ENCODE measurements at places on chromosomes 2 and 18.

DNA sequence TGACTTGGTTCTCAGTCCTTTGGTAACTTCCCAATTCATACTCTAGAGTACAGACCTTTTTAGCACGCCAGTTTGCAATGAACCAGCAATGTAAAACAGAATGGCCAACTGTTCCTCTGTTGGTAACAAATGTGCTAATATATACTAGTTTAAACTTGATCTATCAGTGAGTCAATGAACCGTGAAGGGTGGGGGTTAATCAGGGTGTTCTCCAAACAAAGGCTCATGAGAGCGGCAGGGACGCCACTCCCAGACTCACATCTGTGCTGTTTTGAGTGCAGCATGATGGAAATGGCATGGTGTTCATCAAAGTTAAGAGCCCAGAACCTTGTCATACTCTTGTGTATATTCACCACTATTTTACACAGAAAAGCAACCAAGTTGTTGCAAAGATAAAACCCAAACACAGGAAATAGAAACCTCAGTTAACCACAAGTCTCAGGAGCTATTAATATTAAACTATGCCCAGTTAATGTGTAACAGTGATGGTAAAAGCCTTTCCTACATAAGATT is 70.3 kb downstream of the CERKL start:
- DNase-seq = no peak

DNA sequence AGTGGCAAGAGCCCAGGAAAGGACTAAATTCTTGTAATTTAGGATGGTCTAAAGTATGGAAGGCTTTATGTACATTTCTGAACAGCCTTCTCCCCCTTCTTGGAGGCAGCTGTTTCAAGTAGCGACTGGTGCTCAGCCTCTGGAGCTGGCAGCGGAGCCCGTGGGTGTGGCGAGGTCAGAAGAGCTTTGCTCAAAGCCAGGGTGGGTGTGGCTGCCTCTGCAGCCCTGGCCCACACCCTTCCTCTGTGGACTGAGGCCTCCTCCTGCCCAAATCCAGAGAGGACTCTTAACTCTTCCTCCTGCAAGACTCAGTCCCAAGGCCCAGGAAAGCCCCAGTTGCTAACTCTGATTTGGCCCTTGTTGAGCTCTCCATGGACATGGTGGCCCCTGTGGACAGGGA is 202.1 kb upstream of the REV1 start:
- DNase-seq = no peak

DNA sequence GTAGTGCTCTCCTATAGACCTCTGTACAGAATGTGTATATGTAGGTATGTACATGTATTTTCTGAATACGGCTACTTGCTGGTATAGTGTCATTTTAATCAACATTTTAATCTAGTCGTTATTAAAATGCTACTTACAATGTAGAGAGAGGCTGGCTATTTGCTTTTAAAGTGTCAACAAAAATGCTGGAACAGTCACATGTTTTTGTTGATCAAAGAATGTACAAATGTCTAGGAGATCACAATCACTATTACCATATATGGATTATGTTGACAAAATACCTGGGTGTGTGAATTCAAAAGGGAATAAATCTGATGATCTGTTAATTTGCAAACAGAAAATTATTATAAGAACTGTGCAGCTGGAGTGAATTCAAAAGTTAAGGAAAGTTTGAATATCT is 170.3 kb downstream of the CAMKMT start:
- no peak for DNase-seq

- DNase-seq = no peak
Observed at GRCh38 chr2:216284708-216285107, 87.6 kb downstream of the MARCHF4 start.

GRCh38 chr2:215942194-215942593 is 71.2 kb downstream of the MREG start:
- no peak for DNase-seq

- DNase-seq = no peak
Observed at GRCh38 chr18:58668211-58668610, 3.1 kb upstream of the MALT1 start.

- DNase-seq = no peak
Observed at GRCh38 chr2:69453475-69454129, 16.4 kb upstream of the NFU1 start.

GRCh38 chr2:149652926-149653325 is 65.4 kb upstream of the MMADHC start:
- no peak for DNase-seq

- DNase-seq = no peak
Observed at GRCh38 chr18:26457195-26457594, 91.2 kb downstream of the KCTD1 start.

DNA sequence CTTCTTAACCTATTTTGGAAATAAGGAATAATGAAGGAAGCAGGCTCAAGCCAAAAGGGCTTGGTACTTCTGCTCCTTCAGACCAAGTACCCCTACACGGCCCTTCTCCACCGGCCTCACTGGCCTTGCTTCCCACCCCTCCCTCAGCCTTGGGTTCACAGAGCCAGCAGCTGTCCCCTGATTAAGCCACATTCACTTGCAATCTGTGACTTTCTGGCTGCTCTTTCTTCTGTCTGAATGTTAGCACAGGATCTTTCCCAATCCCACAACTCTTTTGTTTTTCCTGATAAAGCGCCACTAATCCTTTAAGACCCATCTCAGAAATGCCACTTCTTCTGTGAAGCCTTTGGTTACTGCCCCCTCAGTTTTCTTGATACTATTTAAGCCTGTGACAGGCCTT is 52.4 kb downstream of the REEP1 start:
- no peak for DNase-seq

DNA sequence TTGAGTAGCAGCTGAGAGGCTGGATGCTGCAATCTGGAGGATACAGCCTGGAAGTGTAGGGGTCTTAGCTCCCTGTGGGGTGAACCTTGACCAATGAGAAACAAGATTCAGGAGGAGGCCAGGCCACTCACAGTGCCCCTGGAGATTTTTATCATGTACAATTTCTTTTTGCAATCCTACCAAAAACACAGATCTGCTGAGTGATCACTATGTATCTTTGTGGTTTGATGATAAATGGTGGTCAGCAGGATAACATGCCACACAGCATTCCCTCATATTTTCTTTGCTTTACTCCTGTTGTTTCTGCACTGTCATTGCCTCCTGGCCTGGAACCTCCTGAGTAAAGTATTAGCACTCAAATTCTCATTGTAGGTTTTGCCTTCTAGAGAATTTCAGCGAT is 357.9 kb downstream of the THSD7B start:
- no peak for DNase-seq

GRCh38 chr2:151946899-151947812 is 118.9 kb upstream of the ARL5A start:
- no peak for DNase-seq

- no peak for DNase-seq
Observed at GRCh38 chr18:79460481-79461300, 65.0 kb downstream of the NFATC1 start.

DNA sequence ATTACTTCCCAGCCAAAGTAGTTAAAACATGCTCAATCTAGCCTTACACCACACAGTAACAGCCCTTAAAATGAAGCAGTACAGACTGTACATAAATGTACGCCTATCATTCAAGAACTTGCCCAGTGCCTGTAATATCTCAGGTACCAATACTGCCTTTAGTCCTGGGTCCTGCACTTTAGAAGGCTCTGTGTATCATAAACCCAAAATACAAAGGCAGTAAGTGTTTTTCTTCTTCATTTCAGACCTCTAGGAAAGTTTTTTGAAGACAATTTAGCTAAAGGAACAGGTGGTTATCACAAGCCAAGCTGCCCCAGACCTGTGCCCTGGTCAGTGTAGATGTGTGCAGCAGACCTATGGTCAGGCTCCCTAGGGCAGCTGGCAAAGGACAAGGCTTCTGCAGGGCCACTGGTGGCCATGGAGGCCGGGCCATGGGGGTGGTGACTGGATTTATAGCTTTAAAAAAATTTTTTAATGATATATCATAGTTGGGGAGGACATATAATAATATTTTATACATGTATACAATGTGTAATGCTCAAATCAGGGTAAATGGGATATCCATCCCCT is 18.8 kb downstream of the LPIN2 start:
- no peak for DNase-seq

DNA sequence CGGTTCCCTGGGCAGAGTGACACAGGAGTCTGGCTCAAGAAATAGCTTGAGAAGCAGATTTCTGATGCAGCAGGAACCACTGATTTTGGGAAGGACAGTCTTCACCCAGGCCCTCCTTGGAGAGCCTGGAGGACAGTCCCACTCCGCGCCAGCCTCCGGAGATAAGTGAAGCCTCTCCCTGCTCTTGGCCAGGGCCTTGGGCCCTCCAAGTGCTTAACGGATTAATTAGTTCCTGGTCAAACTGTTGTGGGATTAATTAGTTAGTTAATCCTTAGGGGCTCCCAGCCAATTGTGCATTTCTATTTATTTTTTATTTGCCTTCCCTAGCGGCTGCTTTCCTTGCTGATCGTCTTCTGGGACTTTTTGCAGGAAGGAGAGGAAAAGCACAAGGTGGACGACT is 19.6 kb downstream of the CPLX4 start:
- DNase-seq = no peak

- DNase-seq = no peak
Observed at GRCh38 chr2:19775315-19775714, 126.5 kb downstream of the TTC32 start.

DNA sequence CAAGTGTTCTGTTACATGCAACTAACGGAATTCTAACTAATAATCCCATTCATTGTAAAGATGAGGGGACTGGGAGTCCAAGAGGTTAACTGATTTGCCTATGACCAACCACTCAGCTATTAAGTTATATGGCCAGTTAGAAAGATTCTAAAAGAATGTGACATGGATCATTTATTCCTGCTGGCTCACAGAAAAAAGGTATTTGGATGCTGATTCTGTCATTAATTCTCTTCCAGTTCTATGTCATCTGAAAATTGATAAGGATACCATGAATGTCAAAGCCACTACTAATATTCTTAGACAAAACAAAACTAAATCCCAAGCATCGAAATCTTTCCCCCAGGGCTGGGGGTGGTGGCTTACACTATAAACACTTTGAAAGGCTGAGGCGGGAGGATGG is 41.2 kb upstream of the GORASP2 start:
- no peak for DNase-seq

GRCh38 chr18:12345491-12346239 is 31.4 kb downstream of the AFG3L2 start:
- DNase-seq = no peak

DNA sequence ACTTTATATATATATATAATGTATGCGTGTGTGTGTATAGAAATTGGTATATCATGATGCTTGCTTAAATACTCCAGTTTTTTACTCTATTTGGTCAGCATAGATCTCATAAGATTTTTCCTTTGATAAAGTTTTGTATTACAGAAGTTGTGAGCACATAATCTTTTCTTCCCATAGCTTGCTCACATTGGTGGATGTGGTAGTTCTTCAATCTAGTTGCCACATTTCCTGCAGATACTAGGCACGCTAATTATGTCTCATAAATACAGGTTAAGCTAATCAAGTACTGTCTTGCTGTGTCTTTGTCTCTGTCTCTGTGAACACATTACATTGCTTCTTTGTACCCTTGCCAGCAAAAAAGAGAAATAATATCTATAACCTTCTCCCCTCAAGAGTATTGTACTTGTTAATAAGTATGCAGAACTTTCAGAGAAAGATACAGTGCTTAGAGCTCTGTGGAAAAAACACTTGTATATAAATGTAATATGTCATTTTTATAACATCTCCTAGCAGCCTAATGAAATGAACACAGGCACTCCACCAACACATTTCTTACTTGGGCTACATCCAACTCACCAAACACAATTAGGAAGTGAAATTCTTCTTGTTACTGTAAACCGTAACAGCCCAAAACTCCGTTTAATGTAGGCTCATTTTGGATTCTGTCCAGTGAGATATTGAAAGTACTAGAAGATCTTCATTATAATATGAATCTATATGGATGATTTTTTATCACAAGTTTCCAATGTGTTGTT is 306.7 kb upstream of the SLC8A1 start:
- no peak for DNase-seq

GRCh38 chr2:101430156-101430555 is 42.9 kb upstream of the CREG2 start:
- DNase-seq = no peak

- DNase-seq = no peak
Observed at GRCh38 chr2:27798948-27799645, 27.6 kb downstream of the MRPL33 start.

DNA sequence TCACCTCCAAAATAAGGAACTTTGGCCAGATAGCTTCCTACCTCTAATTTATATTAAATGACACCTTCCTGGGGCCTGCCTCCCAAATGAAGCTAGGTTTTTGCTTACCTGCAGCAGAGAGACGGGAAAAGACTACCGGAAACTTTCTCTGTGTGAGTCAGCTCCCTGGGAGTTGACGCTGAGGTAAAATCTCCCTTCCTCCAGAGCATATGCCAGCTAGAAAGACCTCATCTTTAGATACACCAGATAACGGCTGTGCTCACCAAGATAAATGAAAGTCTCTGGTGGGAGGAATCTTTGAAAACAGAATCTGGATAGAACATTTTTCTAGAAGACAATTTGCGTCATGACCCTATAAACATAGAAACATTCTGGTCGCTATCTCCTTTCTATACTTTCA is 99.7 kb upstream of the RFX8 start:
- DNase-seq = no peak

GRCh38 chr18:6672821-6673308 is 56.7 kb upstream of the ARHGAP28 start:
- no peak for DNase-seq

- DNase-seq = no peak
Observed at GRCh38 chr2:239753401-239753837, 271.7 kb downstream of the NDUFA10 start.
